CD4-positive, alpha-beta T cell treated with Interferon alpha-2 for 1 hour (primary cell): ENCODE measurements at places on chromosomes 7 and 10.

- no peak for DNase-seq
These were observed 16.4 kb upstream of the PRKG1 start for GRCh38 chr10:51057925-51058324.

DNA sequence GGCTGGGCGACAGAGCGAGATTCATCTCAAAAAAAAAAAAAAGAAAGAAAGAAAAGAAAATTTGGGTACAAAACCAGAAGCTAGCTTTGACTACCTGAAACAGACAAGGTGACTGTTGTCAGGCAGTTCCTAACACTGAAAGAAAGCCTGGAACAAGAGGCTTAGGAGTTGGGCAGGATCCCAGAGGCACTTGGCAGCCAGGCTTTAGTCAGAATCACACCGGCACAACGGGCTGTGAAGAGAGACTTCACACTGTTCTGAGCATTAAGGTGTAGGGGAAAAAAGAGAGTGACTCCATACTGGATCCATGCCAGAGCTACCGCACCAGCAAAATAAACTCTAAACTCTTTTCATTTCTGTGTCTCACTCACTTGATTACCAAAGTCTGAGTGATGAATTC is 130.8 kb downstream of the ZNF467 start:
- no peak for DNase-seq

DNA sequence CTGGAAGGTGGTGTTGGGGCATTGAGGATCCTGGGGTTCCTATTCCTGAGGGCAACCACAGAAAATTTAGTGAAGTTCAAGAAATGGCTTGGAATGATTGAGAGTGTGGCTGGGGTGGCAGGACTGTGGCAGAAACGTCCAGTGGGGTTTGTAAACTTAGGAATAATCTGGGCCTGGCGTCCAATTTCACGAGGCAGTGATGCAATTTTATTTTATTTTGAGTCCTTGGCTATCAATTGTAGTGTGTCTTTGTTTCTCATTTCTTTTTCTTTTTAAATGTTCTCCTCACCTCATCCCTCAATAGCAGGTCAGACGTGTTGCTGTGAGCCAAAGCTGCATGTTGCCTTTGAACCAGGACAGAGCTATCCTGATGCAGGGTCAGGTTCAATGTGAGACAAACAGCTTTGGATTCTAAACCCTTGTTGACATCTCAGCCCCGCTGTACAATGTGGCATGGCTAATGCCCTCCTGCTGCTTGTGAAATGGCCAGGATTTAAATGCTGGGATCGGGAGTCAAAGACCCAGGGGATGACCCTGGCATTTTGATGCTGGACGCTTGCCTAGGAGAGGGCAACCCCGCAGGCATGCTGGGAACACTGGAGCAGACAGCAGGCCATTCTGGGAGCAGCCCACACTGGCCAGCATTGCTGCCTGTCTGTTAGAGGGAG is 64.8 kb downstream of the RBM20 start:
- no peak for DNase-seq

- no peak for DNase-seq
These were observed 56.8 kb downstream of the XRCC2 start for GRCh38 chr7:152619027-152619739.

DNA sequence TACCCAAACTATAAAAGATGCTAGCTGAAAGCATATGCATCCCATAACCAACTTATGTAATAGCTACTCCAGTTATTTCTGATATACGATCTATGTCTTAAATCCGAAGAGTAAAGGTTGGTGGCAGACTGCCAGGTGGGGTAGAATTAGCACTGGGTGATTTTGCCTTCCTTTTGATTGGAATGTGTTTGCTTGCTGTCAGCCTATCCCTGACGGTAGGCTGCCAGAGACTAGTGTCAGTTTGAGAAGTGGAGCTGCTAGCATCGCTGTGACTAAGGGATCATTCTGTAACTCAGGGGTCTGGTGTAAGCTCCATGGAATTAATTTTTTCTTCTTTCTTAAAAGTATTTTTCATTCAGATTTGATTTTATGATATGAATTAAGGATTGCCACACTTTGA is 9.5 kb upstream of the SEM1 start:
- DNase-seq = no peak

DNA sequence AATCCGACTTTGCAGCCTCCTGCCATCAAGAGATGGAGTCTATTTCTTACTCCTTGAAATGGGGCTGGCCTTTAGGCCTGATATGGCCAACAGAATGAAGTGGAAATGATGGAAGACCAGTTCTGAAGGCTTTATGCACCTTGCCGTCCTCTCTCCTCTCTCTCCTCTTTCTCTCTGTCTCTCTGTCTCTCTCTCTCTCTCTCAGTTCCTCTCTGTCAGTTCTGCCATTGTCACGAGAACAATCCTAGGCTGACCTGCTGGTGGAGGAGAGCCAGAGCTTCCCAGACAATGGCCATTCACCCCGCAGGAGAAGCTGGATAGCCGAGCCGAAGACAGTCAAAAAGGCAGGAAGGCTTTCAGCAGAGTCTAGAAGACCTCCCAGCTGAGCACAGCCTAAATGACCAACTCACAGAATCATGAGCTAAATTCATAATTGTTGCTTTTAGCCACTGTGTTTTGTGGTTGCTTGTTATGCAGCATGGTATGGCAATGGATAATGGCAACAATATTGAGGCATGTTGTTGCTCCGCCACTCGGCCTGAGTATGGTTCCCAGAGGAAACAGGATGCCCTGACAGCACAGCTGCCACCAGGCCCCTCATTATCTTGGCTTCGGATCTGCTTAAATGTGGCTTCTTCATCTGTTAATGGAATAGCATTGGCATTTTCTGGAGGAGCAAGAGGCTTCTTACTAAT is 35.5 kb downstream of the FRMPD2 start:
- no peak for DNase-seq

DNA sequence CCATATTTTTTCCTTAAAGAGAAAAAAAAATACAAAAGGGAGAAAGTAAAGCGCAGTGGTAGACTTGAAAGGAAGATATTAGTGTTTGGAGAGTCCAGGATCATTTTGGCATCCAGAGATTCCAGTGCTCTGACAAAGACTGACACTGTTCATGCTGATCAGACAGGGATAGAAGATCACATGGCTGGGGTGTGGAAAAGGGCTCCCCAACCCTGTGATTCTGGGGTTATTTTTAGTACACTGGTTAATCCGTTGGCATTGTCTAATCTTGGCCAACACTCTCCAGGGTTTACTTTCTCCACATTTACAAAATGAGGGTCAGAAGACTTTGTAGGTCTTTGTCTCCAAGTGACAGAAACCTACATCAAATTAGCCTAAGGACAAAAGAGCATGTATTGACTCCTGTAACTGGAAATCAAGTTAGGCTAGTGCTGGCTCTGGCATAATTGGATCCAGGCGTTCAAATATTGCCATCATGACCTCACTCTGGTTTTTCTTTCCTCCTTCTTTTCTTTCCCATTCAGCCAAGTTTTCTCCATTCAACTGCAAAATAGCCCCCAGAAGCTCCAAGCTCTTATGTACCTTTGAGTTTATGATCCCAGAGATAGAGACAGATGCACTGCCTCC is 181.6 kb downstream of the PHTF2 start:
- no peak for DNase-seq

DNA sequence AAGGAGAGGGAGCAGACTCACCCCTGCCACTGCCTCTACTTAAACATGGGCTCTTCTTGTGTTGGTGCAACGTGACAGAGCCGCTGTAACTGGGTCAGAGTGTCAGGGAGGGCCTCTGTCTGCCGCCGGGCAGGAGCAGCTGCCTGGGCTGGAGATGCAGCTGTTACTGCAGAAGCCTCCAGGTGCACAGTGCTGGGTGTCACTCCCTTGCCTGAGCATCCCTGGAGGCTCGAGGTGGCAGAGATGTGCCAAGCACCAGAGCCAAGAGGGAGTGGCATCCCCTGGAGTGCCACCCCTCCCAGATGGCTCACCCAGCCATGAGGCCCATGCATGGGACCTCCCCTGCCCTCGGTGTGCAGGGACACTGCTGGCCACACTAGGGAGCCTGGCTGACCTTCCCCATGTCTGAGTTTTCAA is 145.7 kb downstream of the PRPF18 start:
- no peak for DNase-seq

- DNase-seq = no peak
These were observed 434.8 kb upstream of the NPVF start for GRCh38 chr7:25662841-25663800.

DNA sequence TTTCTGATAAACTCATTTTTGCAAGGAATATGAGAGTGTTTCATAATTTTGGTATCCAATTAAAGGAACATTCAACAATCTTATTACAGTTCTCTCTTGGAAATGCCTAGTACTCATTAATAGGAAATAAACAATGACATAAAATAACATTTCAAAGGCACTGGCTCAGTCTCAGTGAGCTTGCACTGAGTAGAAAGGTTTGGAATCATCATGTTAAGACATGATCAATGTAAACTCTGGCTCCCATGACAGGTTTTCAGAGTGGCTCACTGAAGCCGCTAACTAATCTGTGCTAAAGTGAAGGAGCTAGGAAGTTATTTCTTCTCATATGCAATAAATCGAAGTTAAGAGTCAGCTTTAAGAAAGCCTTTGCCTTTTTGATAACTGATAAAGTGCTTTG is 203.3 kb upstream of the HGF start:
- DNase-seq = no peak

GRCh38 chr10:118809357-118810220 is 54.8 kb upstream of the CACUL1 start:
- DNase-seq = no peak

GRCh38 chr10:59376846-59377245 is 14.5 kb upstream of the FAM13C start:
- no peak for DNase-seq

DNA sequence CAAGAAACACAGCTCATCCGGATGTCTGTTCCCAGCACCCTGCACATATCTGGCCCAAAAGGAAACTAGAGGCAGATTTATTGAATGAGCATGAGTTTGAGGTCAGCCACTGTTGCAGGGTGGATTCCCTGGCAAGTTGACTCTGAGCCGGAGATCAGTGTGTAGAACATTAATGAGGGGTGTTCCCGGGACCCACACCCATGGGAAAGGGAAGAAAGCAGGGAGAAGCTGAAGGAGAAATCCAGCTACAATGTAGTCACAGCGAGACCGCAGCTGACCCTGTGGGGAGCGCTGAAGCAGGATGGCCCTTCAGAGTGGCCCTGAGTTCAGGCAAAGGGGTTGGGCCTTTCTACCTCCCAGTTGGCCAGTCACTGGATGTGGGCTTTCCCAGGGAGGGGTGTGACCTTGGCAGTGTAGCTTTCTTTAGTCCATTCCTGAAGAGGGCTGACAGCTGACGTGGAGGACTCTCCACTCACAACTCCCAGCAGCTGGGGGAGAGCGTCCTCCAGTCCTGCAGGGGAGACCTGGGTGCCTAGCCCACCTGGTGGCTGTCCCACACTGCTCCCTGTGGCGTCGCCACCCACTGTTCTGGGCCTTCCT is 324.2 kb upstream of the ZMIZ1 start:
- no peak for DNase-seq

DNA sequence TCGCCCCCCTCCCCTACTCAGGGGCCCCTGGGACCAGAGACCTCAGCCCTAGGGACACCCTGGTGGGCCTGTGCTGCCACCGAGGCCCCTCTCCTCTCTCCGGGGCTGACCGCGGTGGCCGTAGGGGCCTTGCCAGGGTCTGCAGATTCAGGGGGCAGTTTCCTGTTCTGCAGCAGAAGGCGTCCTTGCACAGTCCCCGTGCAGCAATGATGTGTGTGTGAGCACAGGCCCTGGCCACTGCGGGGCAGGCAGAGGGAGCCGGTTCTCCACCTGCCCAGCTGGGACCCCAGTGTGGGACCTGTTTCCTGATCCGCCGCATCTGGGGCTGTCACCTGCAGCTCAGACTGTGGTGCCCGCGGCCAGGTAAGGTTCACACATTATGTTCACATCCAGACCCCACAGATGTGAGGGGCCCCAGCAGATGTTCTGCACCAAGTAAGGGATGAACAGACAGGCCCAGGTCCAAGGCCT is 60.7 kb upstream of the DNAJB6 start:
- DNase-seq = no peak

DNA sequence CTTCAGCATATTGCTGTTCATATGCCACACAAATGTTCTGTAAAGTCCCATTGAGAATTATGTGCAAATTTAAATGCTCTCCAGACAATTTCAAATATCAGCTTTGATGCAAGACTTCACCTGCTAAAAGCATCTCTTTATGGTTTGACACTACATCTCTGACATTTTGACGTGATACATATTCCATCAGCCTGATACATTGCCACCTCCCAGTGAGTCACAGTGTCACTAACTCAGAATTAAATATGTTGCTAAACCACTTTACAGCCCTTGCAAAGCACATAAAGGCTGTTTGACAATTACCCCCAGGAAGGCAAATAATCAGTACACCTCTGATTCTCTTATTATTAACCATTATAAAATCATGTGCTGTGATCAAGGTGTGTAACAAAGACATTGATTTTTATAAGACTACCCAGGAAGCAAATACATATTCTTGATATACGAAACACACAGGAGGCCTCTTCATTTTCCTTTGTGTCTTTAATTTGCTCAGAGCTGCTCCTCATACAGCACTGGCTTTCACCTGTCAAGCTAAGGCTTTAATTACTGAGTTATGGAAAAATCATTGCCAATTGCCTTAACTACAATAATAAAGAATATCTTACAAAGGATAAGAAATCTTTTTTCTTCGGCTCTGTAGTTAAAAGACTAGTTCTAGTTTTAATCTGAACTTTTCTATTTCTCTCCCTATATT is 547.5 kb upstream of the C7orf33 start:
- DNase-seq = no peak
